Right forelimb (tissue), 1 donor: ENCODE measurements at places on chromosomes 6 and 20.
A peak's percentile ranks its signal among the peaks of the same experiment; 100 is the strongest.

DNA sequence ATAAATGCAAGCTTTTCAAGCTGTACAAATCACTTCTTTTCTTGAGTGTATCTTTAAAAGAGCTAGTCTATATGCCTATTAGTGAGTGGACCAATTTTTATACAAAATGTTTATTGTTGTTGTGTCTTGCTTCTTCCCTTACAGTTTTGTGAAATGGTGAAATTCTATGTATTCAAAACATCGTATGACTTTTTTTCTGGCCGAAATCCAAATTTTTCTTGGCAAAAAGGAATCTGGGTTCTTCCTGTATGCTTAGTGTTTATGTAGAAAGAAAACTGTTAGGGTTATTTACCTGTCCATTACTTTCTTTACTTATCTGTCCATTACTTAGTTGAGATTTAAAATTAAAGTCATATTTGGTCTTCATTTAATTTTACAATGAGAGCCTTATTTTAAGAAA, 153.9 kb downstream of the MMS22L start:
- DNase-seq = no peak

DNA sequence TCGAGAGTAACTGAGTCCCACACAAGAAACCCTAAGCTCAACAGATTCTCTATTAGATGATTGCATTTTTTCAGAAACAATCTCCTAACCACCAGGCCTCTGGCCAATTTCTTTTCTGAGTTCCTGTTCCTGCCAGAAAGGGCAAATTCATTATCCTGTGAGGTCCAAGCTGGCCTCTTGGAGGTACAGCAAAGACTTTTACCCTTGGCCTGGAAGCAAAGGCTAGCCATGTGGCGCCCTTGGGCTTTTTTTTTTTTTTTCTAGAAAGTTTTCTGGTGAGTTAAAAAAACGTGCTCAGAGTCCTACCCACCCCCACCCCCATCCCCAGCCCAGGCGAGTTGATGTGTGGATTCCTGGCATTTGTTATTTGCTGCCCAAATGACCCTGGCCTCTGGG, 59.0 kb upstream of the EEF1A1 start:
- DNase-seq = peak; percentile 49

DNA sequence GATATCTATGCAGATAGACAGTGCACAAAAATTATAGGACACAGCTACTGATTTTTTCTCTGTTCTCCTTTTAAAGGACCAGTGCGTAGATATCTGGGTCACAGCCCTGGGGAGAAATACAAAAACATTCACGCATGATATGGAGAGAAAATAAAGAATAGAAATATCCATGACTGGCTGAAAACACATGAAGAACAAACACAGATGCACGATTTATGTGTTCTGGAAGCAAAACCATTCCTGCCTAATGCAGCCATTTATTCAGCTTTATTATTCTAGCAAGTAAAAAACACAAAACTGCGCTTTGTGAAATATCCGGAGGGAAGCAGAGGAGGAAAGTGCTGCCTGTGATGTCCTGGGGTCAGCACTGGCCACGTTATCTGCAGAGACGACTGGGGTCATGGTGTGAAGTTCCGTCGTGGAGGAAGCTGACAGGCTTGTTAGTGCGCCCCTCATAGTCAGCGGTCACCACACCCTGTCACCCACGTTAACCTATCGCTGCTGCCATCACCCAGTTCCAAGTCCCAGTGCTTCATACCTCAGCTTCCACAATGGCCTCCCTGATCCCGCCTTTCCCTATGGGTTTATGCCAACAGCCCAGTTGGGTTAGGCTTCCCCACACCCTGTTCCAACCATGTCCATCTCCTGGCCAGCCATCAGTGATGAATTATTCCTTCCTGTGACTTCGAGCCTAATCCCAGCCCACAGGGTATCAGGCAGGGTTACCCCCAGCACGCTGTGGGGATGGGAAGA, 86.6 kb upstream of the RPS6KA2 start:
- no peak for DNase-seq

DNA sequence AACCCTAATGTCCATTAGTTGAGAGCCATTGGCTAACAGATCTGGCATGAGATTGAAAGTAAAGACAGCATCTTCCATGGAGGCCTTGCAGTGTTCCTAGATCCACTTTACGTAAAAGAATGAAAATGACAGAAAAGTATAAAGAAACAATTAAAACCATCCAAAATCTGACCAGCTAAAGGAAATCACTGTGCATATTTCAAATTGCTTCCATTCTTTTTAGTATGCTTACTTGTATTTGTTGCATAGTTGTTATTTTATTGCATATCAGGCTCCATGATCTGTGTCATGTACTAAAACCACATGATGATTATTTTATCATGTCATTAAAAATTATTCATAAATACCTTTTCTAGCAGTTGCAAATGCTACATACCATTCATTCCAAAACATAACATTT, 67.9 kb downstream of the GCLC start:
- no peak for DNase-seq

GRCh38 chr6:105051941-105052471, 95.1 kb downstream of the LIN28B start:
- no peak for DNase-seq

- no peak for DNase-seq
These were observed 212.1 kb upstream of the SOX4 start for GRCh38 chr6:21381331-21381963.

GRCh38 chr6:13800615-13801014, 13.7 kb downstream of the MCUR1 start:
- DNase-seq = no peak

- DNase-seq = peak; percentile 64
These were observed 698 bp upstream of the LRP11 start for GRCh38 chr6:149864578-149865535.

GRCh38 chr20:54201268-54201846, 6.5 kb upstream of the PFDN4 start:
- no peak for DNase-seq

- DNase-seq = no peak
These were observed 11.7 kb upstream of the ID1 start for GRCh38 chr20:31593221-31594001.
